D721Med (cell line): ENCODE measurements at places on chromosomes 12 and 14.

DNA sequence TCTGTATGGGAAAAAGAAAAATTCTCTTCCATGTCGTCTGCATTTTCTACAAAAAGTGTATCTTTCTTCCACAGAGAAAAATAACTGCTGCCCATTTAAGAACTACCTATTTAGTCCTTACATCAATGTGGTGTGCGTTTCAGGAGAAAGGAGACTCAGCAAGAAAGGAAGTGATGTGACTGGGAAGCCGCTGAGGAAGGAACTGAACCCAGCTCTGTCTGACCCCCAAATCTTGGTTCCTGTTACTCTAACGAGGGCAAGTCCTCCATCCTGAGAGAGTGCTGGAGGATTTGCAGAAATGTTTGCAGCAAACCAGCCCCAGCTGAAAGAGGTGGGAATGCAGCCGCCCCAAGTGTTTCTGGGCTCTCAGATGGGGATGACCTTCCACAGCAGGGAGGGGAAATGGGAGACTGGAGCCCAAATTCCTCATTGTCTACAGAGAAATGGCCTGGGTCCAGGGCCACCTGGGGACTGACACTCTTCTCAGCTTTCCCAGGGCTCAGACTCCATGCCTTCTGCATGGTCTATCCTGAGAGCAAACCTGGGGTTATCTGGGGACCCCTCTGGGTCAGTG is 6.7 kb upstream of the MLEC start:
- no peak for DNase-seq

DNA sequence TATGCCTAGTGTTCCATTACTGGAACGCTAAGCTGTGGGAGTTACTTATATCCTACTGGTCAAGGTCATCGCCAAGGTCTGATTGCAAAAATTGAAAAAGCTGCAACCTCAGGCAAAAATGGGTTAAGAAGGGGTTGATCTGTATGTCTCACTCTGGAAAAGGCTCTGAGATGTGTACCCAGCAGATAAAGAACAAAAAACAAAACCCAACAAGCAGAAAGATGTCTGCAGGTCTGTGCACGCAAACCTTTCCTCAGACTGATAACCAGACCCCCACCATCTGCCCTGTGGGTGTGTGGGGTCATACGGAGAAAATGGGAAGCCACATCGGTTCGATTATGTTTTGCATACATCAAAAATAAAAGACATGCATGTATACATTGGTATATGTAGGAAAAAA is 56.4 kb downstream of the TESC start:
- no peak for DNase-seq

GRCh38 chr14:58713677-58714076 is 75.9 kb downstream of the DACT1 start:
- no peak for DNase-seq

DNA sequence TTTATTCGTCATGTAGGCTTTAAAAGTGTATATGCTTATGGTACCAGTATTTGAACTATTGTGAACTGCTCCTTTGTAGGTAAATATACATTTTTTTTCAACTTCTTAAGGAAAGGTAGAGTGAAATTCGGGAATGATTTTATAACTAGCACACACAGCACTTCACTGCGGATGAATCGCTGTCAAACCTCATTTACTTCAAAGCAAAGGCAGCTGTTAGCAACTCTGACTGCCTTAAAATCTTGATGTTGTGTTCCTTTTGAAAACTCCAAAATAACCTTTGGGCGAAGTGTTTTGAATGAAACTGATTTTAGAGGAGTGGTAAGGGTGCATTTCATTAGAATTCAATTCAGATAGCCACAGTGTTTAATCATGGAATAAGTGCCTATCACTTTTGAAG is 95.8 kb downstream of the GLT1D1 start:
- DNase-seq, result no peak

GRCh38 chr12:20805921-20806320 is 4.6 kb upstream of the SLCO1B3 start:
- no peak for DNase-seq

GRCh38 chr12:132224484-132224883 is 80.2 kb downstream of the NOC4L start:
- no peak for DNase-seq

DNA sequence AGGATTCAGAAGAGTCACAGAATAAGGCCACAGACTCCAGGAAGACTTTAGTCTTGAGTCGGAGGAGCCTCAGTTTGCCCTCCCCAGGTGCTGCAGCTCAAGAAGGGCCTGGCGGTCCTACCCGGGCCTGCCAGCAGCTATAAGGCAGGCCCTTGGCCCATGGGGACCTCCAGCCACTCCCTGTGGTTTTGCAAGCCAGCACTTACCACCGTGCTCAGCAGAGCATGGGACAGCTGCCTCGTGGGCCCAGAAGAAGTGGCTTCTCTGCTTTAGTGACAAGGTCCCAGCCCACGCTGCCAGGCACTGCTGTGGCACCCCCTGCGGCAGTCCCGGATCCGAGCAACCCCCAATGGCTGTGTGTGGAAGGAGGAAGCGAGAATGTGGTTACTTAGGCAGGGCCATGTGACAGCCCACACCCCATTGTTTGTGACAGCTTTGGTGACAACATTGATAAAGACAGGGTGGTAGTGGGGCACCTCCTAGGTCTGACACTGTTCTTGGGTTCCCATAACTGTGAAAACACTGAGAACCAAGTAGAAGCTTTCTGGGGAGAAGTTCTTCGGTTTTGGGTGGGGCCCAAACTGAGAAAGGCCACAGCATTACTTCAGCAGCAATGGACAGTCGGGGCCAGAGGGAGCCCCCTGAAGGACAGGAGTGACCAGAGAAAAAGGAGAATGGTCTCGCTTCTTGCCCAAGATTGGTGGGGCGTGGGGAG is at the start of gene SELPLG:
Gene SELPLG, minus strand, starts transcription at position 361 of the 715 bp plus-strand sequence. CDS start 9,587 bp downstream, outside the sequence.
- no peak for DNase-seq

DNA sequence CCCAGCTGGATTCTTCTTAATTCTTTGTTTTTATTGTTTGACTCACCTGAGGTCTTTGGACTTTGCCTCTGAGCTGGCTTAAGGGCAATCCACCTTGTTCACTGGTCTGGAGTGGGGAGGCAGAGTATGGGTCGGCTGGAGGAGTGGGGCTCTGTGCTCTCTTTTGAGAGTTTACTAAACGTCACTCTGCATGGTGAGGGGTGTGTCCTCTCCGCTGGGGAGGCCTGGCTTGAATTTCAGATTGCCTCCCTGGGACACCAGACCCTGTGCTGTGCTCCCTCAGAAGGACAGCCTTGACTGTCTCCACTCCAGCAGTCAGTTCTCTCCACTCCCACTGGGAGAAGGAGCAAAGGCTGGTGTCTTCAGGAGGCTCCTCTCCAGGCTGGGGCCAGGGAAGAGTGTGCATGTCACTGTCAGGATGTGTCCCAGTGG is 1.9 kb upstream of the MTA1 start:
- DNase-seq, result no peak

DNA sequence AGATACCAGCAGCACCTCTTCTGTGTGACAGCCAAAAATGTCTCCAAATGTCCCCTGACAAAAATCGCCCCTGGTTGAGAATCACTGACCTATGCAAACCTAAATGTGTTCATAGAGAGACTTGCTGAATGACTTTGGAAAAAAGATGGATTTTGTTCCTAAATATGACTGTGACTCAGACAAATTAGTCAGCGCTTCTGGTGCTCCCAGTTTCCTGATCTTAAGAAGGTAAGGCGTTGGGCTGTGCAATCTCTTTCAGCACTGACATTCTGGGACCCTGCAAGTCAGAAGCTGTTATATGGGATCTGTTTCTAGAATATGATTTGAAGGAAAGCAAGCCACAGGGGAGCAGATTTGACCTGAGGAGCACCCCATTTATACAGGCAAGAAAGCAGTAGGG is 90.6 kb upstream of the PWP1 start:
- no peak for DNase-seq

GRCh38 chr12:2284321-2284813 is 231.6 kb downstream of the CACNA1C start:
- no peak for DNase-seq

DNA sequence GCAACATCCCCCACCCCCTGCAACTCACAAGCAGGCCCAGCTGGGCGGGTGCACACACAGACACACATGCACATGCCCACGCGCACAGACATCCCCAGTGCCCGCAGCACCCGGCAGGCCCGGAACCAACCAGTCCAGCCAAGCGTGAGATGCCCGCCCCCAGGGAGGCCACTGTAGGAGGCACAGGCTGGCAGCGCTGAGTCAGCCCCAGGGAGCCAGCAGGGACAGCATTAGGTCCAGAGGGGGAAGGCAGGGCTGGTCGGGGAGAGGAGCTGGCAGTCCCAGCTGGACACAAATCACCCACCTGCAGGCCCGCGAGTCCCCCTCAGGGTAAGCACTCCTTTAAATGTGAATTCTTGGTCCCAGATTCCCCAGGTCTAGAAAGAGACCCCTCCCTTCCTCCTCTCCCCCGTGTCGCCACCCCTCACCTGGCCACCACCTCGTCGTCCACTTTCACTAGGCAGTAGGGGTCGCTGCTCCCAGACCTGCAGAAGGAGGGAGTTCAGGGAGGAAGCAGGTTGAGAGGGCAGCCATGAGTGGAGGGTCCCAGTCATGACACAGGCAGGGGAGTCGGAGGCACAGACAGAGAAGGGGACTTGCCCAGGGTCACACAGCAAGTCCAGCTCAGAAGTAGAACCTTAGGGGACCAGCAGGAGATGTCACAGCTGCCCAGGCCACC is 5.0 kb downstream of the RASAL1 start:
- no peak for DNase-seq

DNA sequence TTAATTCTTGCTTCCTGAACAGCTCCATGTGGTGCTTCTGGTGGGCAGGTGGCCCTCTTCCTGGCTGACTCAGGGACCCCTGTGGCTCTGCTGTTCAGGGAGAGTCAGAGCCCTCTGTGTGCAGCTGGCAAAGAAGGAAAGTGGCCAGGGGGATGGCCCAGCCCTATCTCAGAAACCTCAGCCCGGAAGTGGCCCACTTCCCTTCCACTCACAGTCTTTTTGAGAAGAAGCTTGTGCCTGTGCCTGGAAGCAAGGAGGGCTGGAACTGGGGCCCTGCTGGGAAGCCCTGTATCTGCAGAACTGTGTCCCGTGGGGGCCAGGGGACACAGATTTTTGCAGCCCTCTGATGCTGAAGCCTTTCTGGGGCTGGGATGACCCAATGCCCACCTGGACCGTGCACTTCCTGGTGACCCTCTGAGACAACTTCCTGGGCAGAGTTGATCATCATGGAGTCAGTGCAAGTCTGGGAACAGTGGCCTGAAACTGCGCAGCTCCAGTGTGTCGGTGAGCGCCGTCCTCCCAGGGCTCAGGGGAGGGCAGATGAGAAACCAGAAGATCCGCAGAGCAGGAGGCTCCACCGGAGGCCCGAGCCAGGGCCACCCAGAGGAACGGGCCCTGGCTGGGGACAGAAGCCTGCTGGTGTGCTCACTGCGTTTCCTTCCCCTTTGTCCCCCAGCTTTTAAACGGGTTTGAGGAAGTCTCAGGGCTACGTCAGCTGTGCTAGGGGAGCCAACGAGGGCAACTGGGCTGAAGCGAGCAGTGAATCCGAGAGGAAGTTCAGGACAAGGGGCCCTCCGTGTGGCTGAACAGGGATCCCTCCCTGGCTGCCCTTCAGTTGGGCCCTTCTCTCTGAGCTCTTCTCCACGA is 217.4 kb upstream of the RTL1 start:
- no peak for DNase-seq
